ENCODE measurements at places on chromosomes 3 and 15.

DNA sequence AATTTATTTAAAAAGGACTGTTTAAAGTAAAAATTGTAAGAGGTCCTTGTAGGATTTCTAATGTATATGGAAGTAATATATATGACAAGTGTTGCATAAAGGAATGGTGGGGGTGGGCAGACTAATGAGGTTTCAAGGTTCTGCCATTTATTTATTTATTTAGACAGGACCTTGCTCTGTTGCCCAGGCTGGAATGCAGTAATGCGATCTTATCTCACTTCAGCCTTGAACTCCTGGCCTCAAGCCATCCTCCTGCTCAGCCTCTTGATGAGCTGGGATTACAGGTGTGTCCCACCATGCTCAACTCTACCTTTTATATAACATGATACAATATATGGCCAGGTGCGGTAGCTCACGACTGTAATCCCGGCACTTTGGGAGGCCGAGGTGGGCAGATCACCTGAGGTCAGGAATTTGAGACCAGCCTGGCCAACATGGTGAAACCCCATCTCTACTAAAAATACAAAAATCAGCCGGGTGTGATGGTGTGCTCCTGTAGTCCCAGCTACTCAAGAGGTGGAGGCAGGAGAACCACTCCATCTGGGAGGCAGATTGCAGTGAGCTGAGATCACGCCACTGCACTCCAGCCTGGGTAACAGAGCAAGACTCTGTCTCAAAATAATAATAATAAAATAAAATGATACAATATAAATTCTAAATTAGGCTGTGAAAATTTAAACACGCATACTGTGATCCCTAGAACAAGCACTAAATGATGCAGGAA is 33.8 kb upstream of the IGF2BP2 start:
- DNase-seq, result no peak

DNA sequence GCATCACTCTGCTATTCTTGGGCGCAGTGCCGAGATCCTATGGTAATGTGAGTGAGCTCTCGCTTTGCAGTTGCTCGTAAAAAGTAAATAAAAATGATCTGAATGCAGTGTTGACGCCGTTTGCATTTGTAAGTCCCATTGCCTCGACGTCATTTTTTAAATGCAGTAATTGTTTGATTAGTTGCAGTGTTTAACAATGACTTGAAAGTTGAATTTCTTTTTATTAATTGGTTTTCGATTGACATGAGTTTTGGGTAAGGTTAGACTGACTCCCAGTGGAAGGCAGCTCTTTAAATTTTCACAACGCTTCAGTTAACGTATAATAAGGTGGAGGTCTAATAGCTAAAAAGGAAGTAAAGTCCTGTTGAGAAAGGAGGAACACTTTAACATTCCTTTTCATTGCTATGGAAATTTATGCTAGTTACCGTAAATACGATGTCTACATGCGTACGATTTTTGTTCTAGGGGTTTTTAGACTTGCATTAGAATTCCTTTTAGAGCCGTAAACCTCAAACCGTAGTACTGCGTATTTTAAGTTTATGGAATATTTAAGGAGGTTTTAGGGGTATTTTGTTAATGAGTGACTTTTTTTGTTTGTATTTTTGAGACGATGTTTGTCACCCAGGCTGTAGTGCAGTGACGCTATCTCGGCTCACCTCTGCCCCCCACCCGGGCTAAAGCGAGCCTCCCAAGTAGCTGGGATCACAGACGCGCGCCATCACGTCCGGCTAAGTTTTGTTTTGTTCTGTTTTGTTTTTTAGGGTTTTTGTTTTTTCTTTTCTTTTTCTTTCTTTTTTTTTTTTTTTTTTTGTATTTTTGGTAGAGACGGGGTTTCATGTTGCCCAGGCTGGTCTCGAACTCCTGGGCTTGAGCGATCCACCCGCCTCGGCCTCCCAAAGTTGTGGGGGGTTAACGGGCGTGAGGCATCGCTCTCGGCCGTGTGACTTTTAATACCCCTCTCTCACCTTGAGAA is 1.4 kb downstream of the MORF4L1 start:
- DNase-seq, result no peak

- DNase-seq, result no peak
These were observed 173.2 kb downstream of the TCF12 start for GRCh38 chr15:57091636-57092035.

DNA sequence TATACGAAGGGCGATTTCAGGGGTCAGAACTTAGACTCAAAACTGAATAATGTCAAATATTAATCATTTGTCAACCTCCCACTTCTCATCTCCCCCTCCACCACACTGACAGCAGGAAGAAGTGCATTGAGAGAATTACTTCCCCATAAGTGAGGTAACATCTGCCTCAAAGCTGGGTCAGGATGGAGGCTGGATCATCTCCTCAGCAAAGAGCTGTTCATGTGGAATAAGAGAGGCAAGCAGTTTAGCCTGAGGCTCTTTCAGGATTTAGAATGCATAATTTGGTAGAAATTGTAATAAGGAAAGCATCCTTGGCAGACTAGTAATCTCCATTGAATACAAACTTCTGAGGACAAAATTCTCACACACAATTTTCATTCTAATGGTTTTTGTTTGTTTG is 512.1 kb downstream of the ROBO1 start:
- no peak for DNase-seq

DNA sequence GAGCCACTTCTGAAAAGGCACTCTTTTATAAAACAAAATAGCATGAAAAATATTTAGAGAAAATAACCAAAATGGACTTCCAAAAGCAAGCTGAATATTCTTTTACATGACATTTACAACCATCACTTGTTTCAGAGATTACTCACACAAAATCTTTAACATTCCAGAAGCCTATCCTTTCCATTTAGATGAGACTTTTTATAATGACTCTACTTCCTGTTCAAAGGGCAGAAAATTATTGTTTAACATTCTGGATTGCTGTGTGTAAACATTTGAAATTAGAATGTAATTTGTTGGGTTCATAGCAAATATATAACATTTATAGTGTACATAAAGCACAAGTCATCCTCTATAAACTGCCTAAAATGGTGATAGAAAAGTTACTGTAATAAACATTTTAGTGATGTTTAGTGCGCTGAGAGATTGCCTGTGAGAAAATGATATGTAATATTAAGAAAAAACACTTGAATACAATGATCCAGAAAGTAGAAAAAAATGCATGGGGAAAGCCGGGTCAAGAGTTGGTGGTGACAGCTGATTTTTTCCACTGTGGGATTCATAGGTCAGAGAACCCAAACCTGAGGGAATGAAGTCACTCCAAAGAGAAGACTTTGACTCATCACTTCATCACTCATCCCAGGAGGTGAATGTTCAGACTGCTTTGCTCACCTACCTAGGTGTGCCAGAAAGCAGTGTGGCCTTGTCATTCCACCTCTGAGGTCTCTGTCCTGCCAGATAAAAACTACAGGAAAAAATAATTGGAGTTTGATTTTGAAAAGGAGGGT is 305.8 kb downstream of the ARPP21 start:
- DNase-seq, result no peak

DNA sequence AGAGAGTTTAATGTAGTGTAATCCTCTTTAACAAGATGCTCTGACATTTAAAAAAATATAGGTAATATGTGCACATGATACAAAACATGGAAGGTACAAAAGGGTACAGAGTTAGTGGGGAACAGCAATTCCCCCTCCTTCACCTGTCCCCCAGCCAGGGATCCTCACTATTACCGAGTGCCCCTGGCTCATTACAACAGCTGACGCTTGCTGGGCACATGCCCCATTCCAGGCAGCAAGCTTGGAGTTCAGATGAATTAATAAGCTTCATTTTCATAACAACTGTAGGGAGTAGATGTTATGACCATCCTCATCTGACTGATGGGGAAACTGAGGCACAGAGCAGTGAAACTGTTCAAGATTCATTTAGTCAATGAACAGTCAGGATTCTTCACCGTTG is 41.2 kb downstream of the PCSK6 start:
- no peak for DNase-seq

All from AG09309 (cell line).